Stimulated activated CD4-positive, alpha-beta T cell treated with anti-CD3 and anti-CD28 coated beads, TNF-alpha, amount 100 ng/mL, for 48 hours (primary cell): ENCODE measurements at places on chromosomes 13 and 19.

- DNase-seq = no peak
These were observed 3.2 kb downstream of the GTF3A start for GRCh38 chr13:27427641-27428040.

DNA sequence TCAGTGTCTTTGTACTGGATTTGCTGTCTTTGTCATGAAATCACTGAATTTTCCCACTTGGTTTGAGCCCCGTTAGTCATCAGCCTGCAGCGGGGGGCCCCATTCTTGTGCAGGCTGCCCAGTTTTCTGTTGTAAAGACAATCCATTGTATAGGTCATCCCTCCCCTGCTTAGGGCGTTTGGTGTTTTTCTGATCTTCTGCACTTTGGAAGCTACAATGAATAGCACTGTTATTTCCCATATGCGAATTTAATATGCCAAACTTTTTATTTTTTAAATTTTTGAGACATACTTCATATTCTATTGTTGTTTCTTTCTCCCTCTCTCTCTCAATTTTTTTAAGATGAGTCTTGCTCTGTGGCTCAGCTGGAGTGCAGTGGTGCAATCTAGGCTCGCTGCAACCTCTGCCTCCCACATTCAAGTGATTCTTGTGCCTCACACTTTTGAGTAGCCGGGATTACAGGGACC is 9.0 kb downstream of the SLC27A1 start:
- DNase-seq = no peak

- DNase-seq = no peak
These were observed 8.7 kb upstream of the GGACT start for GRCh38 chr13:100597253-100597652.

- no peak for DNase-seq
These were observed 367.6 kb downstream of the DNAJC15 start for GRCh38 chr13:43391036-43391435.

DNA sequence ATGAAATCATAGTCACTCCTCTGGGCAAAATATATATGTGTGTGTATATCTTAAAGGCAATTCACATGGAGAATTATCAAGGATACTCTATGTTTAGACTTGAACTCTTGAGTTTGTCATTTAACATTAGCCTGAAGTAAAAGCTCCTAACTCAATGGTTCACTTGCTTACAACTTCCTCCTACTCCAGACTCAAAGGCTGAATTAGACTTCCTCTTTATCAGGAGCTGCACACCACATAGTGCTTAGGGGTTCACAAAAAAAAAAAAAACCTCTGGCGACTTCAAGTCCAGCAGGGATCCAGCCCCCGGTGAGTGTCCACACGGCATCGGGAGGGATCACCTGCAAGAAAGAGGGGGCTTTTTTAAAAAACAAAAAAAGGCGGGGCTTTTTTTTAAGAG is 68.2 kb upstream of the LSM14A start:
- no peak for DNase-seq

DNA sequence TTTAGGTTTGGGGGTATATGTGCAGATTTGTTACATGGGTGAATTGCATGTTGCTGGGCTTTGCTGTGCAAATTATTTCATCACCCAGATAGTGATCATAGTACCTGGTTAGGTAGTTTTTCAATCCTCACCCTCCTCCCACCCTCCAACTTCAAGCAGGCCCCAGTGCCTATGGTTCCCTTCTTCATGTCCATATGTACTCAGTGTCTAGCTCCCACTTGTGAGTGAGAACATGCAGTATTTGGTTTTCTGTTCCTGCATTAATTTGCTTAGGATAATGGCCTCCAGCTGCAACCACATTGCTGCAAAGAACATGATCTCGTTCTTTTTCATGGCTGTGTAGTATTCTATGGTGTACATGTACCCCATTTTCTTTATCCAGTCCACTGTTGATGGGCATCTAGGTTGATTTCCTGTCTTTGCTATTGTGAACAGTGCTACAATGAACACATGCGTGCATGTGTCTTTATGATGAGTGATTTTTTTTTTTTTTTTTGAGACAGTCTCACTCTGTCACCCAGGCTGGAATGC is 42.9 kb upstream of the POMP start:
- no peak for DNase-seq

- DNase-seq = no peak
These were observed 89.8 kb downstream of the KDM4B start for GRCh38 chr19:5058521-5059212.

DNA sequence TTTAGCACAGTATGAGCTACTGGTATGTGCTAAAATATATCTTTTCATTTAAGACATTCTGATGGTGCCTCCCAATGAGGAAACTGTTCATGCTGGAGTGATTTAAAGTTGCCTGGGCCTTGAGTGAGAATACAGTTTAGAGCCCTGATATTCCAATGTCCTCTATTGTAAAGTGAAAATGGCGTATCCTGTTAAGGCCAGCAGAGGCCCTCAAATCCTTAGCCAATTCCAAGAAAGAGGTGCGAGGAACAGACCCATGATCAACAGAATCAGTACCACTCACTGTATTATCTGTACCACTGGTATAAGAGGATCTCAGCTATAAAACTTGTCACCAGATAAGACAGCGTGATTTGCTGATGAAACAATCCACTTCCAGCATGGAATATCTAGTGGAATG is 273.1 kb upstream of the SLITRK5 start:
- DNase-seq = no peak

DNA sequence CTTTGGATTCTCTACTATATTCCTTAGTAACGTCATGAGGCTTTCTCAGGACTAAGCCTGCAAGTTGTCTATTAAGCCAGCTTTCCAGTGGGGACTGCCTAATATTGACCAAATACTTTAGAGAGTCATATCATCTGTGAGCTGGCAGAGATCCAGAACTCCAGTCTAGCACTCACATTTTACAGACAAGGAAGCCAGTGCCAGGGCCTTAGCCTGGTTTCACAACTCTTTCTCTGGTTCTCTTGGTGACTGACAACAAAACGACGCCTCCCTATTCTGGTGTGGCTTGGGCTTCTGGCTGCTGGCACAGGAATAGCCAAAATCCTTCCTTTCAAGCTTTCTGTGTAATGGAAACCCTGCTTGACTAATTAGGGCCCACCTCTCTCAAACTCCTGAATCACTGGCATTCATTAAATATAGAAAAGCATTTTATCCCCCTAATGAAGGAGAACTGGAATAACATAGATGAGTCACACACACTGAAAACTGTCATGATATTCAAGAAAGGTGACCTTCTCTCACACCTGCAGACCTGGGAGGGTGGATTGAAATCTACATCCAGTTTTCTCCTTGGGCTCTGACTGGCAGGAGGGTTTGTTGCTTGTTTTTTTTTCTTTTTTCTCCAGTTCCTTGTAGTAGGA is 75.2 kb upstream of the UBL3 start:
- DNase-seq = no peak

DNA sequence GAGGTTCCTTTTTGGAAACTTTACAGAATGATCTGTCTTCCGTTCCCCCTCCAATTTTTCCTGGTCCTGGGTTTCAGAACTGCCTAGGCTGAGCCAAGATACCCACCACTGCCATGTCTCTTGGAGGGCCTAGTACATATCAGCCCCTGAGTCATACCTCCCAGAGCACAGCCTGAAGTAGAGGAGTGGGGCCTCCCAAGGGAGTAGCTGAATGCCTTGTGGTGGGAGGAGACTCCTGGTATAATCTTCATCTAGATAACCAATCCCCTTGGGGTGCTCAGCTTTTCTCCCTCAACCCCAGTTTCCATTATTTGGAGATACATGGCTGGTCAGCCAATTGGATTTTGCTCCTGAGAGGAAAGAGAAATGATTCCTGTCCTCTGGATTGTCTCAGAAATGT is 30.3 kb downstream of the ZNF763 start:
- no peak for DNase-seq

- no peak for DNase-seq
These were observed 1.7 kb downstream of the ANO8 start for GRCh38 chr19:17332677-17333581.

DNA sequence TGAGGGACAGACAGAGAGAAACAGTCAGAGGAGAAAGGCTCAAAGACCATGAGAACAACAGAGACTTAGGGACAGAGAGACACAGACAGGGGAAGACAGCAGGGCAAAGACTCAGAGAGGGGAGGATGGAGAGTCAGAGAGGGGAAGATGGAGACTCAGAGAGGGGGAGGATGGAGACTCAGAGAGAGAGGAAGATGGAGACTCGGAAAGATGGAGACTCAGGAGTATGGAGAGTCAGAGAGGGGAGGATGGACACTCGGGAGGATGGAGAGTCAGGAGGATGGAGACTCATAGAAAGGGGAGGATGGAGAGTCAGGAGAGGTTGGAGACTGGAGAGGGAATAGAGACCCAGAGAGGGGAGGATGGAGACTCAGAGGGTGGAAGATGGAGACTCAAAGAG is 689 bp downstream of the SPACA6 start:
- no peak for DNase-seq

GRCh38 chr19:53463263-53463662 is 4.3 kb upstream of the ZNF813 start:
- peak; percentile 10 for DNase-seq

GRCh38 chr13:27599845-27600553 is 20.3 kb downstream of the LNX2 start:
- DNase-seq = no peak

DNA sequence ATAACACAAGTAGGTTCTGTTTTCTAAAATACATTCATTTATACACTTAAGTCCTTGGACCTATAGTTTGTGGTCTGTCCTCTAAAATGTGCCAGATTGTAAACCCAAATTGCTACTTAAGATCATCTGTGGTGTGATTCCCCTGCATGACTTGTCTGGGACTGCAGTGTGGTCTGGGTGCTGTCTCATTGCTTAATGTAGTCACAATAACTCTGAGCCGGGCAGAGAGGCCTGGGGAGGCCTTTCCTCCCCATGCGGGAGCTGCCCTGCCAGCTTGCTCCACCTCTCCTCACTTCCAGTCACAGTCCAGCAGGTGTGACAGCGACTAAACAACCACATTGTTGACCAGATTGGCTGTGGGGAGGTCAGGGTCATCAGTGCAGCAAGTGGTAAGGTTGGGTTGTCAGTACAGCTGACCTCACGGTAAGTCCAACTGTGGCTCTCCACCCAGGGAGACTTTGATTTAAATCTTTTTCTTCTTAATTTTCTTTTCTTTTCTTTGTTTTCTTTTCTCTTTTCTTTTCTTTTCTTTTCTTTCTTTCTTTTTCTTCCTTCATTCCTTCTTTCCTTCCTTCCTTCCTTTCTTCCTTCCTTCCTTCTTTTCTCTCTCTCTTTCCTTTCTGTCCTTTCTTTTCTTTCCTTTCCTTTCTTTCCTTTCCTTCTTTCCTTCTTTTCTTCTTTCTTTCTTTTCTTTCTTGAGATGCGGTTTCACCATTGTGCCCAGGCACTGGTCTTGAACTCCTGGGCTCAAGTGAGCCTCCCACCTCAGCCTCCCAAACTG is 4.4 kb upstream of the TUBA3C start:
- DNase-seq = no peak

- no peak for DNase-seq
These were observed 36.0 kb downstream of the INSR start for GRCh38 chr19:7258041-7258839.

- no peak for DNase-seq
These were observed 60.3 kb downstream of the SMARCA4 start for GRCh38 chr19:11020982-11021759.

GRCh38 chr13:27588405-27588804 is 31.9 kb downstream of the LNX2 start:
- DNase-seq = no peak

DNA sequence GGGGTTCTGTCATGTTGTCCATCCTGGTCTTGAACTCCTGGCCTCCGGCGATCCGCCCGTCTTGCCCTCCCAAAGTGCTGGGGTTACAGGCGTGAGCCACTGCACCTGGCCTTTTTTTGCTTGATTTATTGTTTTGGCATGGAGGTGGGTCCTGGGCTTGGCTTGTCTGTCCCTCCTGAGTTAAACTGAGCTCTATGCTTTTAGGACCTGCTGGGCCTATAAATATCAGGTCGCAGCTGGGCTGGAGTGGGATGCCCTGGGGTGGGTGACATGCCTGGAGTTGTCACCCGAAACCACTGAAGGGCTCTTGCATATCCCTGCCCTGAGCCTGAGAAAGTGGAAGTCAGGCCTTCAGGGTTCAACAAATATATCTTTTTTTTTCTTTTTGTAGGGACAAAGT is 5.5 kb downstream of the ARRDC5 start:
- no peak for DNase-seq

DNA sequence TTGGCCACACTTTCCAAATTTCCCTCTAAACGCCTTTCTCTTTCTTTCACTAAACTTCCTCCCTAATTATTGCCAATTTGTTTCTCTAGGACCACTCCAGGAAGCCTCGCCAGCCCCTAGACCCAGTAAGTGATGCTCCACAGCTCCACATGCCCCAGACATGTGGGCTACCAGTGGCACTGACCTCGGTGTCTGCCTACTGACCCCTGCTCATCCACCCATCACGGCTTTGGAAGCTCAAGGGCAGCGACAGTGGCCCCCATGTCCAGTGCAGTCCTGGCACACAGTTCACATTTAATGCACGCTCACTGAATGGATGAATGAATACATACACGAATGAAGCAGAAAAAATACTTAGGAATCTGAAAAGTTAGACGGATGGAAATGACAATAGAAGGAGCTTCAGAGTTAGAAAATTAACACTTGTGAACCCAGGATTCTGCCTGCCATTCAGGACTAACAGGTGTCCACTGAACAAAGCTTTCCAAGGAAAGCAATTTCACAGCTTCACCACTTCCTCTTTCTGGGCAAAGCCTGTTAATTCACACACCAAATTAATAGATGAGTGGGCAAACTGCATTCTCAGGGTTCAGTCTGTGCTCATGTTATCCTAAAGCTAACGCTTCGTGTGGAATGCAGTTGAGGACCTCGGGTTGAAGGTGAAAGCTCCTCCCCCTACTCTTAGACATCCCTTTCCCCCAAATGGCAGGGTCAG is 50.9 kb downstream of the CCDC70 start:
- DNase-seq = no peak

DNA sequence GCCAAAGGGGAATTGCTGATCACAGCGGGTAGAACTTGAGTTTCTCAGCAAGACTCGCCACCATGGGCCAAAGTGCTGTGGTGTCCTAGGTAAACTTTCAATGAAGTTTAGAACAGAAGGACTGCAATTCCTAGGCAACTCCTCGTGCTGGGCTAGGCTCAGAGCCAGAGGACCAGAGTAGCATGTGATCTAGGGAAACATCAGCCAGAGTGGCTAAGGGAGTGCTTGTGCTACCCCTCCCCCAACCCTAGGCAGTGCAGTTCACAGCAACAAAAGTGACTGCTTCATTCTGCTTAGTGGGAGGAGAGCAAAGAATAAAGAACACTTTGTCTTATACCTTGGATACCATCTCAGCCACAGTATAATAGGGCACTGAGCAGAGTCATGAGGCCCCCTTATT is 1658.6 kb upstream of the MIR17HG start:
- no peak for DNase-seq

GRCh38 chr19:24071078-24071477 is 15.9 kb upstream of the ZNF254 start:
- DNase-seq = no peak

- DNase-seq = no peak
These were observed 1.9 kb downstream of the GNG14 start for GRCh38 chr19:12689581-12690216.

DNA sequence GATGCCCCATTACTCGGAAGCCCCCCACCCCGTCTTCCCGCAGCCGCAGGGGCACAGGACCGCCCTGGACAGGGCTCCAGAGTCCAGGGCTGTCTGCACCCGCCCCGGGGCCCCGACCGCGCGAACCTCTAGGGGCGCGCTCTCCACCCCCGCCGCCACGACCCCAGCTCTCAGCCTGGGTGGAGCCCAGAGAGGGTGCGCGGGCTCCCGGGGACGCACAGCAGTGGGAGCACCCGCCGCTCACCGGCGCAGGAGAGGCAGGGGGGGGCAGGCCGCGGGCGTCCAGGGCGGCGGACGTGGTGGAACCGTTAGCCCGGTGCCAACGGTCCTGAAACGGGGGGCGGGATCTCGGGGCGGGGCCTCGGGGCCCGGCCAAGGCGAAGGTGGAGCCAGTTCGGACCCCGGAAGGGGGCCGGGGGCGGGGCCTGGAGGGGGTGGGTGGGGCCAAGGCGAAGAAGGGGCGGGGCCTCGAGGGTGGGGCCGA is at the start of gene ATP8B3:
TSS of gene ATP8B3 (minus strand) at position 335 of the 484 bp plus-strand sequence. CDS start 540 bp downstream, outside the sequence.
- peak; percentile 56 for DNase-seq
